ENCODE measurements at places on chromosomes 5 and 9.

- DNase-seq, result peak; percentile 36
Measured at GRCh38 chr9:100011062-100011681, 87.6 kb downstream of the ERP44 start.

DNA sequence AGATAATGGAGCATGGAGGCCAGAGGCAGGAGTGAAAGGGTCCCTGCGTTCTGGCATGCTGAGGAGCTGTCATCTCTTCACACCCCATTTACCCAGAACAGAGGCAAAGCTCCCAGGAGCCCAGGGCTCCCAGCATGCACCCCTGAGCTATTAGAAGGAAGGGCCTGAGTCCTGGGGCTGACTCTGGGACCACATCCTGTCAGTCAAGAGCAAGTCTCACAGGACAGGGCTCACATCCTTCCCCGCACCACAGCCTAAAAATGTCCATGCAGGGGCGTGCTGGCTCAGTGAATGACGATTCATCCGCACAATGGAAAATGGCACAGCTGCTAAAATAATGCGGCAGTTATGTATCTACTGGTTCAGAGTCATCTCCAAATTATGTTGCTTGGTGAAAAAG, 31.4 kb downstream of the CAMK2A start:
- DNase-seq, result no peak

DNA sequence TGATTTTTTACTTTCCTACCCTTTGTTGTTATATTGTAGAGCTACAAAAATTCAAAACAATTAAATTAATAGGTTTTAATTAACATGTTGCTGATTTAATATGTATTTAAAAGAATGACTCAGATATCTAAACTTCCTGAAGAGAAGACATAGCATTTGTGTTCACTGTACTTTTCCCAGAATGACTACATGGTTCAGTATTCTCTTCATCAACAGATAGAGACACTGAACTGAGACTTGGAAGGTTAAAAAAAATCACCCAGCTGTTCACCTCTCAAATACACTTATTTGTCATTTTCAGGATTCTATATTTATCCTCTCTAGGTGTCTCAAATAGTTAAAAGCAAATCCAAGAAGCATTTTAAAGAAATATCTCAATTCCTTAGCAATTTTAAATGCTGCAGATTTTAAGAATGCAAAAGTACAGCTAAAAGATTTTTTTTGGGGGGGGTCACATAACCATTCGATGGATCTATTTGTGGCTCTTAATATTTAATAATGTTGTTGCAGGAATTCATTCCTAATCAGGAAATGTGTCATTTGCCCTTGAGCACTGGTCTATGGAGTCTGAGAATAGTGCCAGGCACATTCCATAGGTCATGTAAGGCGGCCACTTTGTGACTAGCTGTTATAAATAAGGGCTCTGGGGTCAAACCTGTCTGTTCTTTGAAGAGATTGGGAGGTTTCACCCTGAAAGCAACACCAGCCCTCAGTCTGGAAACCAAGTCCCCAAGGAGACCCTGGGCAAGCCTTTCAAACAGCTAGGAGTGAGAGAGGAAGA, 463.1 kb downstream of the NR2F1-AS1 start:
- DNase-seq, result peak; percentile 10

- no peak for DNase-seq
Measured at GRCh38 chr5:36651761-36652685, 45.6 kb downstream of the SLC1A3 start.

GRCh38 chr5:38023799-38024198, 184.0 kb upstream of the GDNF start:
- DNase-seq, result no peak

Measured in GM06990 (cell line).